ENCODE measurements at places on chromosomes 5 and 9.

DNA sequence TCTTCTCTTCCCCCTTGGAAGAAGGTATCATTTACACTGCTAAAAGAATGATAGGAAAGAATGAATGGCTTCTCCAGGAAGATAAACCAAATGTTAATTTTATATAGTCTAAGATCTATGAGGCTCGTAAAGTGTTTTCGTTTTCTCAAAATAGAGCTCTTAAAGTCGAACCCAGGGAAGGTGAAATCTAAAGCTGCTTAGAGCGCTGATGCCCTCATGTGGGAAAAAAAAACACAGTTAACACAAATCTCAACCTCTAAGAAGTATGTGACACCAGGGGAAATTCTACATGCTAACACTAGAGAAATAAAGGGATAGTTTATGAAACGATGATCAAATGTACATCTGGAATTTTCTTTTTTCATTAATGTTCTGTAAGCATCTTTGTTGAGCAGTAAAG is 257.9 kb downstream of the RASEF start:
- no peak for DNase-seq

DNA sequence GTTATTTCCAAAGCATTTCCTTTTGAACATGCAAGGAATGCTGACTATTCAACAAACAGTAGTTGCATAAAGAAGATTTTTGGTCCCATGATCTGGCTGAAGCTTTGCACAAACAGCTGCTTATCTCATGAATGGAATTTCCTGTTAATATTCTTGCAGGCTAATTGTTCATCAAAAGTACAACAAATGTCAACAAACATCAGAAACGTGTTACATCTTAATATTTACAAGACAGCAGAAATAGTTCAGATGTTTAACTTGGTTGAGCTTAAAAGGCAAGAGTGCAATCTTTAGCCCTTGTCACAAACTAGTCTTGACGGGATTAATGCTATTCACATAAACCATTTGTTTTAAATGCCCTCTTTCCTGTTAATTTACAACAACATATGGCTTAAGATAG is 47.9 kb upstream of the BASP1 start:
- DNase-seq, result no peak

- no peak for DNase-seq
These were observed 174.8 kb downstream of the FAM114A2 start for GRCh38 chr5:153863951-153864350.

DNA sequence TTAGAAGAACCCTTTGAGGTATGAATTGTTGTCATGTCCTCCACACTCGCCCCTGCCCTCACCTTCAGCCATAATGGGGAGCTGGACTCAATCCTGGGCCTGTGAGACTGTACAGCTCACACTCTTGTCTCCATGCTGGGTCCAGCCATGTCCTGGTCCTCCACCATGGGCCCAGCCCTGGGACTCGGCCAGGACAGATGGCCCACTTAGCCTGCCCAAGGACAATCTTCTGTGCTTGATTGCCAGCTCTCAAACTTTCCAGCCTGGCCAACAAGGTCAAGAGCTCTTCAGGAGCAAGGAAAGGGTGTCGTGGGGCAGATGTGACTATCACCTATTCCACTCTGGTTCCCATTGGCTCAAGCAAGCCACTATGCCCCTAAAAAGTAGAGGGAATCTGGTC is 90.8 kb downstream of the HRH2 start:
- no peak for DNase-seq

- DNase-seq, result no peak
These were observed 247.2 kb upstream of the EFNA5 start for GRCh38 chr5:107917983-107918382.

GRCh38 chr5:95729115-95730010 is 1.8 kb upstream of the RHOBTB3 start:
- no peak for DNase-seq

DNA sequence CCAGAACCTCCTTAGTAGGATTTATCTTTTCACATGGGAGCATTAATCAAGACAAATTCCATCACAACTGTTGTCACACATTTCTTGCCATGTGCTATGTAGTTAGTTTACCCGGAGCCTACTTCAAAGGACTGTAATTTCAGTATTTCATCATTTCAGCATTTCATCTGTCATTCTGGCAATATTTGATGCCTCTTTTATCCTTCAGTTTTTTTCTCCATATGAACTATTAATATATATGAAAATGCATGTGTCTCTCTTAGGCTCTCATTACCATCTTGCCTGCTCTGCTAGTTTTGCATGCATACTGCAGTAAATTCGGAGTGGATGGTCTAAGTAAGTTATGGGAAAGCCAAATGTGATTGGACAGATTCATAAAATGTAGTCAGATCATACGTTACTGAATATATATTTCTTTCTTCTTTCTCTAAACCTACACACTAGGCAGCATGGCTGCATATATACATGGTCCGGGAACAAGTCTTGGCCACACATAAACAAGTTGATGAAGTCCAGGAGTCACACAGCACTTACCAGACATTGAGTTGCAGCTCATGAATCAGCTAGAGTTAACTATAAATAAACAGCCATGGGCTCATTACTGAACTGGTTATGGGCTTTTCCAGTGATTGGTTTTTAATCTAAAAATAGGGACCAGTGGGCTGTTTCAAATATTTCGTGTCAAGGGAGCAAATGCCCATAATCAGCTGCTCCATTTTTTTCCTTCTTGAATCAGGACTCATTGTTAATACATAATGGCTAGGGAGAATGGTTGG is 46.6 kb downstream of the SPATA31D1 start:
- no peak for DNase-seq

GRCh38 chr5:61289669-61290306 is 42.3 kb upstream of the ZSWIM6 start:
- no peak for DNase-seq

DNA sequence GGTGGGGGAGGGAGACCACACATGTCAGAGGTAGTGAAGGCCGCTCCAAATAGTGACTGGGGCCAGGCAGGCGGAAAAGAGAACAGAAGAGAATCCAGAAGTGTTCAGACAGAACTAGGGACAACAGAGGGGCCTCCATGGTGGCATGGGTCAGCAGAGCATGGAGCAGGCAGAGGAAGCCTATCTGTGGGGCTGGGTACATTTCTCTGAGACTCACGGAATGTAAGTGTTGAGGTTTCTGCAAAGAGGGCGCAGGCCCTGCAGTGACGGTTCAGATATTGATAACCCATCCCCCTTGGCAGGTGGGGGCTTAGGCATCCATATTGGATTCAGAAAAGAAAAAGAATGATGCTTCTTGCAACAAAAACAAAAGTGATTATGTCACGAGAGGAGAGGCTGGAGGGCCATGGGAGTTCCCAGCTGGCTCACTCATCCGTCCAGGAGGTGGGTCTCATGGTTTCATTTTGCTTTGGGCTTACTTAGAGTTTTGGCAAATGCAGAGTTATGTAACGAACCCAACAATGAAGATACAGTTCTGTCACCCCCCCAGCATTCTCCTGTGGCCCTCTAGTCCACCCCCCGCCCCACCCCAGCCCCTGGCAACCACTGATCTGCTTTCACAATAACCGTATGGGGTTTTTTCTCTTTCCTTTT is 5.4 kb upstream of the RMND5B start:
- DNase-seq, result no peak

GRCh38 chr5:61603211-61603908 is 271.3 kb downstream of the ZSWIM6 start:
- DNase-seq, result no peak

- no peak for DNase-seq
These were observed 73.9 kb upstream of the WWC1 start for GRCh38 chr5:168217497-168217896.

DNA sequence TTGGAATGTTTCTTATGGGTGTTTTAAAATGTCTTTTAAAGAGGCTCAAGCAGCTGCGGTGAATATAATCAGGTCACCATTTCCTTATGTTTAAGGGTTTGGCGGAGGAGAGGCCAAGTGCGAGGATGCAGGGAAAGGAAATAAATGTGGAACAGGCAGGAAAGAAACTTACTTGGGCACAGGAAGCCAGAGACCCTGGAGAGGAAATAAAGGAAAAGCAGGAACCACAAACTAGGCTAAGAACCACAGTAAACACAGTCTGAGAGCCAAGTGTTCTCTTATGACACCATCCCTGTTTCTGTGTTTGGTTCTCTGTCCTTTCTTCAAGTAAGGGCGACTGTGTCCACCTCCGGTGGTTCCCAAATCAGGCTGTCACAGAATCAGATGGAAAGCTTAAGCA is 166.5 kb downstream of the C9orf152 start:
- DNase-seq, result no peak
